ENCODE measurements at places on chromosomes 13 and 19. TPM values are rescaled to one million over a fixed set of nuclear protein-coding genes. Genes with fewer than 3 reads are reported as not detected.
A peak's percentile ranks its signal among the peaks of the same experiment; 100 is the strongest.

- no peak for DNase-seq
These were observed 3.4 kb upstream of the GIPR start for GRCh38 chr19:45664575-45664974.

DNA sequence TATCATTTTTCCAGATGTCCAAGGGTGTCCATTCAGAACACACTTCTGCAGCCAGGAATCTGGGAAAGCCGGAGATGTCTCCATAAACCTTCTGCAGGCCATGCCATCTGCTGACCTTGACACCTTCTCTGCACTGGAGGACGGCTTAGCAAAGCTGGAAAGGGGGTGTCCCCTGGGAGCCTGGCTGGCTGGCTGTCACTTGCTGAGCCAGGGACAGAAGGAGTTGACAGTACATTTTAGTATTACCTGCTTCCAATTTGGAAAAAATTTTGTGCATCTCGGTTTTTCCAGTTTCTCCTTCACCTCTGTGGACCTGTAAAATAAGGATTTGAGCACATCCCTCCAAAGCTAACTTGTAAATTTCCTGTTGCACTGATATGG, 8.1 kb upstream of the CHST8 start:
- DNase-seq = no peak

DNA sequence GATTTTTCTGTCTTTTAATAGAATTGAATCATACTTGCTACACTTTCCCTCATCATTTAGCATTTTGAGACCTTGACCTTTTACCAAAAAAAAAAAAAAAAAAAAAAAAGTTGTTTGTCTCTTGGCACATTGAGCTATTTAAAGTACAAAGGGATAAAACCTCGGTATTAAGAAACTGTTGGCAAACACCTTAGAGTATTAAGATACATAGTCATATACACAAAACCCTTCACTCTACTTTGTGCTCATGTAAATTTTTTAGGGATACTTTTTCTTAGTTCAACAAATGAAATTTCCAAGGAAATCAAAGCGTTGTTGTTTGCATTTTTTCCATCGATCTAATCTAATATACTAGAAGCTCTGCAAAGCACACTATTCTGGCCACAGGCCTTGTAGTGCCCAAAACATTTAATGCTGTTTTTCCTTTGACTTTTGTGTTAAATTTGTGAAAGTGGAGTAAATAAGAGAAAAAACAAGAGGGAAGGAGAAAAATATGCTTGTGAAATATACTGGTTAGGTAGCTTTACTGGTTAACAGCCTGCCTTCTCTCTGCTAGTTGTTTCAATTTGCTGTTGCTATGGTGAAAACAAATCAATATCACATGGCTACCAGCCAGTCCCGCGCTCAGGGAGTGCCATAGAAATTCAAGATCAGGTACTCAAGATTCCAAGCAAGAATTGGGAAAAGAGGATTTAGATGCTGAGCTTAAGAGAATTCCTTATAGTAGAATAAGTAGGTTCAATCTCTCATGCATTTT, 2.6 kb downstream of the MBNL2 start:
- no peak for DNase-seq

GRCh38 chr13:35886332-35887114, 244.7 kb downstream of the DCLK1 start:
- no peak for DNase-seq

DNA sequence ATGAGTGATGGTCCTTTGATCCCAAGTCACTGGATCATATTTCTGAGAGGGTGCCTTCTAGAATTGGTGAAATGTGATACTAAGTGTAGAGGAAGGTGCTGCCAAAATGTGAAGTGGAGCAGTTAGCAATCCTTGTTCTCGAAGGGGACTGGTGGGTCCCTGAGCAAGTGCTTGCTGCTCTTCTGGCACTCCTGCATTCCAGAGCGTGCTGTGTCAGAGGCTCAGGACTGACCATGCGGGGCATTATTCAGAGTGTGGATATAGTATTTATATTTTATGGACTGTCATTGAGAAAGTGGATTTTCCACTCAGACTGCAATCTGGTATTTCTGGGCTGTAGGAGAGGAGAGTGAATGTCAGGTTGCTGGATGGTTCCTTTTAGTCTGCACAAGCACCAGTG, 152.6 kb upstream of the KL start:
- DNase-seq = no peak

GRCh38 chr19:51651216-51651846, 4.7 kb upstream of the SIGLEC14 start:
- peak; percentile 66 for DNase-seq

DNA sequence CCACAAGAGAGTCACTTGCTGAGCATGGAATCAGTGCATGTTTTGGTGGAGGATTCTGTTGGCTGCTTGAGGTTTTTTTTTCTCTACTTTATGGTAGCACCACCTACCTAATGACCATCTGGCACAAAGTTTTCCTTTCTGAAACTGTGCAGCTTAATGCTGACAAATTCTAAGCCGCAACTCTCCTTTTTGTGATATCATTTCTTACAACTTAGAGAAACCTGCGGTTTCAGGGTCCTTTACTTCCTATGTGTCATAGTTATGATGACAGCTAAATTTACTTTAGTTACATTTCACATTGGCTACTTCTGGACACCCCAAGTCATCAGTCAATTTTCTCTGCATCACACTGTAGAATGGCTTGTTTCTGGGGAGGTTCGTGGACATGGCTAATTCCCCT, 115.4 kb upstream of the TMTC4 start:
- no peak for DNase-seq

DNA sequence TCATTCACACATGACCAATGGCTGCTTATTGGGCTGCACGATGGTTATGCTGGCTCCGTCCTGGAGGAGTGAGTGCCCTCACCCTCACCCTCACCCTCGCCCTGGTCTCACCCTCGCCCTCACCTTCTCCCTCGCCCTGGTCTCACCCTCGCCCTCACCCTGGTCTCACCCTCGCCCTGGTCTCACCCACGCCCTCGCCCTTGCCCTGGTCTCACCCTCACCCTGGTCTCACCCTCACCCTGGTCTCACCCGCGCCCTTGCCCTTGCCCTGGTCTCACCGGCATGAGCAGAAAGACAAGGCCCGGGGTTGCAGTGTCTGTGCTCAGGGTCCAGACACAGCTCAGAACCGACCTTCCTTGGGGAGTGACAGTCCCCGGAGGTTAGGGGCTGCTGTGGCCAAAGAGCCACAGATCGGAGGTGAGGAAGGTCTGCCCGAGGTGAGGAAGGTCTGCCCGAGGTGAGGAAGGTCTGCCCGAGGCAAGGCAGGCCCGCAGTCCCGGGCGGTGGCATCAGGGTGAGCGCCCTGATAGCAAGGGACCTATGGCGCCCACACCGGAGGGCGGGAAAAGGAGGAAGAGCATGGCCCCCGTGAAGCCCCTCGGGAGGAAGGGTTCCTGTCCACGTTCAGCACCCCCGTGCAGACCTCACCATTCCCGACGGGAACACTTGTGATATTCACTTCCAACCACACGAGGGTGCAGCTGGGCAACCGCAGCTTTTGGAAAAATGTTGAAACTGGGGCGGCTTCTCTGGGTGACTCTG, 65.6 kb downstream of the MCF2L start:
- no peak for DNase-seq

DNA sequence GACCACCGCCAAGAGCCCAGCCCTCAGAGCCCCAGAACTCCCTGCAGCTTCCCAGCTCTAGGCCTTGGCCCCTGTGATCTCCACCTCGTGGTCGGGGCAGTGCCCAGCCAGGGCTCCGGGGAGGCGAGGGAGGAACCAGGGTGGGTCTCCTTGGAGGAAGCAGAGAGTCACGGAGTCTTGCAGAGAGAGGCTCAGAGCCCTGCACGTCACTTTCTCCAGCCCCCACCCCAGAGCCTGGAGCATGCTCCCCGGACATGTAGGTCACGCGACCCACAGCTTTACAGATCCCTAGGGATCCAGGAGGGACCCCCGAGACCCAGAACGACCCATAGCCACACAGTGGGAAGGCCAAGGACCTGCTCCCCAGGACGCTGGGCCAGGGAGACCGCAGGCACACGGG, 11.9 kb downstream of the GADD45B start:
- DNase-seq = no peak

DNA sequence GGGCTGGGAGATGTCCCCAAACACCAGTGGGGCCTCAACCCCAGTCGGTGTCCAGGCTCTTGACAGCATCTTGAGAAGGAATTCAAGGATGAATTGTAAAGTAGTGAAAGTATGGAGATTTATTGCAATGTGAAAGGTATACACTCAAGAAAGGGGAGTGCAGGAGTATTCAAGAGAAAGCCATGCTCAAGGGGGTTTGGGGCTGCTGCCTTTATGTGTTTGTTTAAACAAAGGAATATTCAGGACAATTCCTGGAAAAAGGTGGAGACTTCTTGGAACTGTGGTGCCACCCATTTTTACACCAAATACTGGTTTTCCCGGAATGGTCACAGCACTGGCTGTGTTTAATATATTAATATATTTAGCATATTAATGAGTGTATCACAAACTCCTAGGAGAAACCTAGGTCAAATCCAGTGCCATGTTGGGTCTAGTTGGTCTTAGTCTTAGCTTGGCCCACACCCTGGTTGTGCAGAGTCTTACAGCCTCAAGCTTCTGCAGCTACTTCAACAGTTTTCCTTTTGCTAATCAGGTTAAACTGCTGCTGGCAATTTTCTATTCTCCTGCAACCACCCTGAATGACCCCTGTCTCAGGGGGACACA, 138.5 kb upstream of the TMTC4 start:
- DNase-seq = no peak

GRCh38 chr19:48346191-48346590, 17.5 kb downstream of the TMEM143 start:
- DNase-seq = no peak

DNA sequence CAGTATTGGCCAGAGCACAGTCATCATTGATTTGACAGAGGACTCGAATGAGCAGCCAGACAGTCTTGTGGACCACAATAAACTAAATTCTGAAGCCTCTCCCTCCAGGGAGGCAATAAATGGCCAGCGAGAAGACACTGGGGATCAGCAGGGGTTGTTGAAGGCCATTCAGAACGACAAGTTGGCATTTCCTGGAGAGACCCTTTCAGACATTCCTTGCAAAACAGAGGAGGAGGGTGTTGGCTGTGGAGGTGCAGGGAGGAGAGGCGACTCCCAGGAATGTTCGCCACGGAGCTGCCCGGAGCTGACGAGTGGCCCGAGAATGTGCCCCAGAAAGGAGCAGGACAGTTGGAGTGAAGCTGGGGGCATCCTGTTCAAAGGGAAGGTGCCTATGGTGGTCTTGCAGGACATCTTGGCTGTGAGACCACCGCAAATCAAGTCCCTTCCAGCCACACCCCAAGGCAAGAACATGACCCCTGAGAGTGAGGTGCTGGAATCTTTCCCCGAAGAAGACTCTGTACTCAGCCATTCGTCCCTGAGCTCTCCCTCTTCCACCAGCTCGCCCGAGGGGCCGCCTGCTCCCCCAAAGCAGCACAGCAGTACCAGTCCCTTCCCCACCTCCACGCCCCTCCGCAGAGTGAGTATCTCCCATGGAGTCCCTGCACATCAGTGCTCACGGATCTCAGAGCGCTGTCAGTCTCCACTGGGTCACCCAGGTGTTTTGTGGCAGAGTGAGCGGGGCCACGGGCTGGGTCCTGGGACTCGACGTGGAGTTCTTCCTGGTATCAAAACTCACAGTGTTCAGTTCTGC, 6.9 kb downstream of the CHAF1A start:
- no peak for DNase-seq

GRCh38 chr13:20182231-20182846, 10.4 kb downstream of the GJB2 start:
- no peak for DNase-seq

- no peak for DNase-seq
These were observed 185.4 kb downstream of the KDM4B start for GRCh38 chr19:5154129-5154798.

- DNase-seq = no peak
These were observed 16.6 kb upstream of the RAB8A start for GRCh38 chr19:16095071-16095571.

DNA sequence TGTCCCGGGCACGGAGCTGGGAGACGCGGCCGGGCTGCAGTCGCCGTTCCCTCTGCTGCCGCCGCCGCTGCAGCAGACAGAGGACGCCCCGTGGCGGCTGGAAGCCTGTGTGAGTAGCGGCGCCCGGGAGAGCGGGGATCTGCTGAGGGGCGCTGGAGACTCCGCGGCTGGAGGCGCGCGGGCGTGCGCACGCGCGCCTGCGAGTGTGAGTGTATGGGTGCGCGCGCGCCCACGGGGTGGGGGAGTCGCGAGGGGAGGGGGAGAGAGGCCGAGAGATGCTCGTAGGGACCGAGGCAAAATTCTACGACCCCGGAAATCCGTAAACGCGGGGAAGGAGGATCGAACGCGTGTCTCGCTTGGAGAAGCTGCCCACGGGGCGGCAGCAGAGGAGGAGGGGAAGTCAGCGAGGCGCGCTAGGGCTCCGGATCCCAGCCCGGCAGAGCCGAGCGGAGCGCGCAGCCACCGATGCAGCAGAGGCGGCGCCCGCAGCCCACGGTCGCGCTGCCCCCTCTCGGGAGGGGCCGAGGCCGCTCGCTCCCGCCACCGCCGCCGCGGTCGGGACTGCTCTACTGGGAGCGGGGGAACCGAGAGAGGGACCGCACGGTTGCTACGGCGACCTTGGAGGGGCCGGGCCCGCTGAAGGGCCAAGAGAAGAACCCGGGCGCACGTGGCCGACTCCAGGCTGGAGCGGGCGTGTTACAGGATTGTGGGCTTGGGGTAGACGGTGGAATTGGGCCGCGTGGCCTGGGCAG, at the start of gene ENOX1:
Gene ENOX1, minus strand, starts transcription at position 207 of the 752 bp plus-strand sequence.
- peak; percentile 46 for DNase-seq

DNA sequence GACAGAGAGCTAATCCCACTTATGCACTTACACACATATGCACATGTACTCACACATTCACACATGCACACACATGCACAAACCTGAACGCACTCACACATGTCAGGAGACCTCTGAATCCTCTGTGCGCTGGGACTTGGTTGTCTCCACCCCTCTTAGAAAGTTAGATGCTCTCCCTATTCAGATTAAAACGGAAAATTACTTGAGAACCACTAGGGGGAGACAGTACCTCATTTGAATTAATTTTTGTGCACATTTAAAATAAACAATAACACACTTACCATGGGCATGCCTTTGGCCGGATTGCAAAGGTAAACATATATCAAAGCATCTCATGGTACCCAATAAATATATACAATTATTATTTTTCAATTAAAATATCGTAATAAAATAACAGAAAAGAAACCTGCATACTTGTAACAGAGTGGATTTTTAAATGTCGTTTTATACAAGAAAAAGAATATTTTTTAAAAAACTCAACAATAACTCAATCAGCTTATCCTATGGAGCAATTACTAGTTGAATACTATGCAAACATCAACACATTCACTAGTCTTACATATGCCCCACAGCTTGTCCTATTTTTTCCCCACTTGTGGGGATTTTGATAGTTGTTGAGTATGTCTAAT, 9.5 kb upstream of the LILRB4 start:
- no peak for DNase-seq

The BLOC1S3 gene
- 15.9 TPM for total RNA-seq

The DAND5 gene
- 0.32 TPM for total RNA-seq

The FGF21 gene
- not detected for total RNA-seq

The ZSCAN18 gene
- total RNA-seq = 44.2 TPM

The CACNA1A gene
- 0.71 TPM for total RNA-seq

The SRRM5 gene
- total RNA-seq = 0.24 TPM

The SIGLEC14 gene
- total RNA-seq = 20.3 TPM

The MAP4K1 gene
- 11.4 TPM for total RNA-seq

The SMAD9 gene
- total RNA-seq = 17.6 TPM
